Sciatic nerve (tissue), 2 donors: ENCODE measurements at places on chromosomes 12 and 14. TPM values are rescaled to one million over a fixed set of nuclear protein-coding genes. Genes with fewer than 3 reads are reported as not detected.

The ACSM4 gene
- not detected for total RNA-seq

The PIWIL1 gene
- total RNA-seq, result not detected

The BRI3BP gene
- total RNA-seq, result 4.0 TPM

The ZFHX2 gene
- 7.4 TPM for total RNA-seq

The STYX gene
- 11.3 TPM for total RNA-seq
